Kidney (tissue), 22 donors: ENCODE measurements at places on chromosomes 5 and 9. TPM values are rescaled to one million over a fixed set of nuclear protein-coding genes. Genes with fewer than 3 reads are reported as not detected.

DNA sequence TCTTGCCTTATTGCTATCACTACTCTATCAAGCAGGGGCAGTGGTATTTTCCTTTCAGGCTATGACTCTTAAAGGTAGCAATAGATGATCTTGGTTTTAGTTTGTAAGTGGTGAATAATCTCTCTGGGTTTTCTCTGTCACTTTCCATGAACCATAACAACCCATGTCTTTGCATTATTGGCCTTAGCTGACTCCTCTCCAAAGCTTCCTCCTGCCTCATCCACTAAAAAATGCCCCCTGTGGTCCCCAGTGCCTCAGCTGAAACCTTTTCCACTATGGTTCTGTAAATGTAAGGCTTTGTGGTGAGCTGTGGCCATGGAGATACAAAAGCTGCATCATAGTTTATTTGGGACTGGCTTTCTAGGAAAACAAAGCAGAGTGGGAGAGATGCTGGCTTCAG lies 128.8 kb downstream of the GPBP1 start:
- H3K27me3 ChIP-seq = no peaks in the 10 kb centered on the region
- no peaks in the 10 kb centered on the region for H3K36me3 ChIP-seq
- H3K4me1 ChIP-seq = peaks cover 4% of the 10 kb centered on the region
- no peak overlapping the region for H3K27ac ChIP-seq
- DNase-seq = no peak
- H3K4me3 ChIP-seq = no peak overlapping the region

GRCh38 chr5:962386-962785 lies 46.2 kb upstream of the NKD2 start:
- no peaks in the 10 kb centered on the region for H3K27me3 ChIP-seq
- H3K27ac ChIP-seq = no peak overlapping the region
- no peak for DNase-seq
- H3K36me3 ChIP-seq = no peaks in the 10 kb centered on the region

The PCDHGA11 gene
- 3.6 TPM for total RNA-seq

- no peaks in the 10 kb centered on the region for H3K27me3 ChIP-seq
- no peak for DNase-seq
- no peaks in the 10 kb centered on the region for H3K36me3 ChIP-seq
- no peaks in the 10 kb centered on the region for H3K4me1 ChIP-seq
- no peak overlapping the region for H3K27ac ChIP-seq
These were observed 157.6 kb downstream of the SLC12A2 start for GRCh38 chr5:128241051-128241695.

DNA sequence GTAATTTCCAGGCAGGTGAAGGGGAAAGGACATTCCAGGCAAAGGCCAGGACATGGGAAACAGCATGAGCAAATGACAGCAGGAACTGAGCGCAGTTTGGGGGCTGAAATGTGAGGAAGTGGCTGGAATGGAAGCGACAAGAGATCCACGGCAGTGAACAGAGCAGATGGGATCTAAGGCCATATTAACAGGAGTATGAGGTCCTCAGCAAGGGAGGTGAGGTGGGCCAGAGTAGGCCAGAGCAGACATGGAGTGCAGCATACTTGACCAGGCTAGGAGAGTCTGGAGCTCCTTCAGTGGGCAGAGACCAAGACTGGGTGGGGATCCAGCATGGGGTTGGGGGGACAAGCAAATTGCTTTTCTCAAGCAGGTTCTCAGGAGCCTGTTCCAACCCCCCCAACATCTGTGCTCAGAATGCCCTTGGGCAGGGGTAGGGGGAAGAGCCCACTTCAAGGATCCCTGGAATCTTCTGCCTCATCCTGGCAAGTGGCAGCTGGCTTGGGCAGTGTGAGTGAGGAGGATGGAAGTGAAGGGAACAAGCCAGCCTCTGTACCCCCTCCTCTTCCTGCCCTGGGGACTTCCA lies 34.5 kb downstream of the DAB2IP start:
- DNase-seq = no peak
- no peaks in the 10 kb centered on the region for H3K36me3 ChIP-seq
- H3K4me3 ChIP-seq = no peak overlapping the region
- no peak overlapping the region for H3K27ac ChIP-seq

DNA sequence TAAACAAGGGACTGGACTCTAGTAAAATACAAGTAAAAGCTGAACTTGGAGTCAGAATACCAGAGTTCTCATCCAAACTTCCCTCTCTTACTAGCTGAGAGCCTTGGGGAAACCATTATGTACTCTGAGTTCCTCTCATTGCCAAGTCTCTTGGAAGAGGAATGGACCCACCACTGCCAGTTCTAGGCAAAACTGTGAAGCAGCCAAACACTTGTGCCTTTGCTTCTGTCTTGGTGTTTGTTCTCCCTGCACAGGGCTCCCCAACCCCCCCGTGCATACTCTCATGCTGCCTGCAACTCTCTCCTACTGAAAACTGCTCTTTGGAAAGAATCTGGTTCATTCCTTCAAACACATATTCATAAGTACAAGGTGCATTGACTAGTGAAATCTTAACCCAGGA lies 102.6 kb downstream of the PDZD2 start:
- H3K36me3 ChIP-seq = no peaks in the 10 kb centered on the region
- H3K4me3 ChIP-seq = no peak overlapping the region
- no peaks in the 10 kb centered on the region for H3K27me3 ChIP-seq
- no peaks in the 10 kb centered on the region for H3K4me1 ChIP-seq
- no peak overlapping the region for H3K27ac ChIP-seq

GRCh38 chr5:1108865-1109174 lies 3.0 kb downstream of the SLC12A7 start:
- H3K4me1 ChIP-seq = no peaks in the 10 kb centered on the region
- peak overlapping the region; percentile 48 for H3K27ac ChIP-seq
- no peak for DNase-seq

DNA sequence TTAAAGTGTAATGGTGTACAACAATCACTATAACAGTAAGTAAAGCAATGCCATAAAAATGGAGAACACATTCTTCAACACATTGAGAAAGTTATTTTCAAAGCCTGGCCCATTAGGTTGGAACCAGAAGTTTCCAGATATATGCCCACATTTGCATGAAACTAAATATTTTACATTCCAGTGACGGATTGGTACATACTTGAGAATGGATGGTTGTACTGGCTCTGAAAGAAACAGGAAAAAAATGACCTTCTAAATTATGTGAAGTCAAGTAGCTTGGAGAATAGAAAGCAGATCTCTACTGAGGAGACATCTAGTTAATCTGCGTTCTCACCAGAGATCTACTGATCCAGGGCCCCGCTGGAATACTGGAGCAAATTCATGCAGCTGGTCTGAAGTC lies 1037.0 kb downstream of the NR2F1-AS1 start:
- no peaks in the 10 kb centered on the region for H3K36me3 ChIP-seq
- H3K27me3 ChIP-seq = no peaks in the 10 kb centered on the region
- H3K27ac ChIP-seq = no peak overlapping the region
- H3K4me3 ChIP-seq = no peak overlapping the region
- DNase-seq = no peak

DNA sequence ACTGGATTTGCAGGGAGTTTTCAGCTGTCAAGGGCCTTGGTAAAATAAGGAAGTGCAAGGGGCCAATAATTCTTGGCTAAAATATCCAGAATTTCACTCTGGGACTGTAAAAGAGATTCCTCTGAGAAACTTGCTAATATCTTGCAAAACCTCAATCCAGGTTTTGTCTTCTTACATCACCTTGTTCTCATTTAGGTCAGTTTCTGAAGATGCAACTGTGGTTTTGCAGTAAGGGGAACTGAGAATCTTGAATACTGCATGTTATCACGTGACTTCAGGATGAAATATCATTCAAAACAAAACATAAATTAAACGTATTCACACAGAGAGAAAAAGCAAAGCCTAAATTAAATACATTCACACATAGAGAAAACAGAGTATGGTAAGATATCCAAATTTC lies 35.0 kb upstream of the RIC1 start:
- no peaks in the 10 kb centered on the region for H3K36me3 ChIP-seq
- H3K27me3 ChIP-seq = no peaks in the 10 kb centered on the region
- H3K27ac ChIP-seq = no peak overlapping the region
- DNase-seq = no peak
- no peaks in the 10 kb centered on the region for H3K4me1 ChIP-seq

The TTC39B gene
- total RNA-seq = 22.0 TPM

DNA sequence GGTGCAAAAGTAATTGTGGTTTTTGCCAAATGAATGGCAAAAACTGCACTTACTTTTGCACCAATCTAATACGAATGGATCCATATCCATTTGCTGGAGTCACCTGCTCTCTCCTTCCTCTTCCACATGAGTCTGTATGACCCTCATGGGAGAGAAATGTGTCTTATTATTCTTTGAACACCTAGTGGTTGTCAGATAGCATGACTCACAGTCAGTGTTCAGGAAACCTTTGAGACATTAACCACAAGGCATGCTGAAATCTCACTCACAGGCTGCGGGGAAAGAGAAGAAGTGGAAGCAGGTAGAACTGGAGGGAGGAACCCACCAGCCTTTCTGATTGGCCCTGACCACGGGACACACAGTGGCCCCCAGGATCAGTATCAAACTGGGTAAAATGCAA lies 222.8 kb upstream of the KLF4 start:
- no peak overlapping the region for H3K4me3 ChIP-seq
- no peaks in the 10 kb centered on the region for H3K36me3 ChIP-seq
- H3K4me1 ChIP-seq = no peaks in the 10 kb centered on the region
- H3K27me3 ChIP-seq = no peaks in the 10 kb centered on the region
- no peak overlapping the region for H3K27ac ChIP-seq
